IMR-90 (cell line): ENCODE measurements at places on chromosomes 7 and 10. TPM values are rescaled to one million over a fixed set of nuclear protein-coding genes. Genes with fewer than 3 reads are reported as not detected.

The CCNY gene
- 81.4 and 131 TPM in 2 replicates for total RNA-seq

The PRLHR gene
- not detected in 2 replicates for total RNA-seq

The HPS6 gene
- 21.9 and 23.1 TPM in 2 replicates for total RNA-seq

The HMX3 gene
- not detected in 2 replicates for total RNA-seq

The LRRC17 gene
- total RNA-seq, result 271 and 280 TPM in 2 replicates

The SEC61G gene
- total RNA-seq, result 387 and 3,014 TPM in 2 replicates
